M059J (cell line): ENCODE measurements at places on chromosomes 6 and 20. TPM values are rescaled to one million over a fixed set of nuclear protein-coding genes. Genes with fewer than 3 reads are reported as not detected.

The FOXC1 gene
- 8.3 and 10.2 TPM in 2 replicates for total RNA-seq

- DNase-seq: no peak
Observed at GRCh38 chr6:161181121-161181520, 92.7 kb downstream of the AGPAT4 start.

DNA sequence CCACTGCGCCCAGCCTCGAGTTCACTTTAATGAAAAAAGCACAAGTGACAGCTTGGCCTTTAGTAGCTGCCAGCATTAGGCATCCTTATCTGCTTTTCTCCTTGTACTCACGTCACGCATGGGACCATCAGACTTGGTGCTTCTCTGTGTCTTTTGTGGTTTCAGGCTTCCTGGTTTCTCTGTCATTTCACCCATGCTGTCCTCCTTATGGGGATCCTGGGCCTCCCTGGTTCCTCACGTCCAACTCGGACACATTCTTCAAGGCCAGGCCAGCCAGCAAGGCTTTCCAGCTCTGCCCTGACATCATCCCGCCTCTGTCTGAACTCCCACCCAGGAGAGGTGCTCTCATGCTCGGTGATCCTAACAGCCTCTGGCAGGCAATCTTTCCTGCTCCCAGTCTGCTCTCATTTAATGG is 83.2 kb downstream of the TIAM2 start:
- no peak for DNase-seq

DNA sequence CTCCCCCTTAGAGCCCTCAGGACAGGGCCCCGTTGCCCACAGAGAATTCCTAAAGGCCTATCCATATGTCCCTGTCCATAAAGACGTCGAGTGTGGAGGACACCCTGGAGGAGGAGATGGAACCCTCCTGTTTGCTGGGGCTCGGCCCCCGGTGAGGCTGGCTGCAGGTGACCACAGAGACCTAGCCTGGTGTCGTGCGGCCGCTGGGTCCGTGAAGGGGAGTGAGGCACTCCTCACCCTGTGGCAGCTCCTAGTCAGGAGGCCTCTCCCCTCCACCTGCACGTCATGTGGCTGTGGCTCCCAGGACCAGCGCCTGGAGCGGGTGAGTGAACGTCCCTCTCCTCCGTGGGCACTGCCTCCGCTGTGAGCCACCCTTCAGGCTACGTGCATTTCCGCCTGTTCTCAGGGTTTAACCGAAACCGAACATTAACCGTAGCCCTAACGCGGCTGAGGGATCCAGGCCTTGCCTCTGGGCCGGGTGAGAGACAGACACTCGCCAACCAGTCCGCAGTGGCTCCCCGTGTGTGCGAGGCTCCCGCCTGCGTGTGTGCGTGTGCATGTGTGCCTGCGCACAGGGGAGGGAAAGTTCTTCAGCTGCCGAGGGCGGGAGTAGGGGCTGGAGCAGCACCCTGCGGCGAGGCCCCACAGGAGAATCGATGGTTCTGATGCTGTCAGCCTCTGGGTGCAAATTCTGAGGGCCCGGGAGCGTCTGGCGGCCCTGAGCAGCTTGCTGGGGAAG is 5.9 kb upstream of the TCEA2 start:
- DNase-seq: no peak

GRCh38 chr6:154751011-154751800 is 18.0 kb downstream of the SCAF8 start:
- DNase-seq: no peak

GRCh38 chr6:31528307-31528777 is 420 bp upstream of the MCCD1 start:
- peak; percentile 29 for DNase-seq
